NCI-H1048 (cell line): ENCODE measurements at places on chromosomes 16 and 17.

- no peak for DNase-seq
Measured at GRCh38 chr16:87490096-87490798, 2.6 kb downstream of the ZCCHC14 start.

GRCh38 chr17:56891751-56892150, 22.1 kb downstream of the TRIM25 start:
- no peak for DNase-seq

DNA sequence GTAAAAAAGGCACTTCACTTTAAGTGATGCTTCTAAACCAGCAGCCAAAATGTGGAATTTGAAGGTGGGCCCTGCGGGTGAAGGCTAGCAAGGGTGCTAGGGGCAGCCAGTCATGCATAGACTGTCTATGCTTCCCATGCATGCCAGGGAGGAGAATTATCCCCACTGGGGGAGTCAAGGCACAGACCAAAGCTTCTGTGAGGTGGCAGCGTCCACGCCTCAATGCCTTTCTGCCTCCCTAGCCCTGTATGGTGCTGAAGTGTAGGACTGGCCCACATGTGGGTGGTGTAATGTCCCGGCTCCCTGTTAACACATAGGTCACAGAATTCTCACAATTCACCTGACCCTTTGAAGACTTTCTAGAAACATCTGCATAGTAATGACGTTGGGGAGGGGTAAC, 1.9 kb downstream of the HS3ST2 start:
- DNase-seq = no peak

- no peak for DNase-seq
Measured at GRCh38 chr16:48479329-48479728, 94.1 kb upstream of the SIAH1 start.

GRCh38 chr17:36941265-36942010, 4.2 kb downstream of the LHX1 start:
- DNase-seq = no peak

DNA sequence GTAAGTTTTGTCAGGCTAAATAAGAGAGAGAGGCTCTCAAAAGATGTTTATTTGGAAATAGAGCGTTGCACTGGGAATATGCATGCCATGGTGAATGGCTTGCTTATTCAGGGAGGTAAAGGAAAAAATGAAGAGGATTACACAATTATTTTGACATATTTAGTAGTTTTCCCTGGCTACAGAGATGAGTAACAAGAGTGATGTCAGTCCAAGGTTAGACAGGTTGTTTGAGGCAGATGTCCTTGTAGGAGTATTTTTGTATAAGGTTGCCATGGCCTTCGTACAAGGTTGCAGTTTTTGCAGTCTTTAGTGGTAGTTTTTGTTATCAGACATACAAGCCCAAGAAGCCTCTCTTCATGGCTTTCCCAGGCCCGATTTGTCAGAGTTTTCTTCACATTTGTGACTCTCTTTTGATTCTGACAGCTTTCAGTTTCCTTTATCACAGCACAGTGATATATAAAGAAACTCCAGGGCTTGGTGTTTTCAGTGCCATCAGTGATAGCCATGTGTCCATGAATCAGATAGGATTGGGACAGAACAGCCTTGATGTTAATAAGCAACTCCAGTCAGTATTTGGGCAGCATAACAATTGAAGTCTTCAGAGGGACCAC, 18.7 kb upstream of the LGALS9 start:
- DNase-seq = no peak

DNA sequence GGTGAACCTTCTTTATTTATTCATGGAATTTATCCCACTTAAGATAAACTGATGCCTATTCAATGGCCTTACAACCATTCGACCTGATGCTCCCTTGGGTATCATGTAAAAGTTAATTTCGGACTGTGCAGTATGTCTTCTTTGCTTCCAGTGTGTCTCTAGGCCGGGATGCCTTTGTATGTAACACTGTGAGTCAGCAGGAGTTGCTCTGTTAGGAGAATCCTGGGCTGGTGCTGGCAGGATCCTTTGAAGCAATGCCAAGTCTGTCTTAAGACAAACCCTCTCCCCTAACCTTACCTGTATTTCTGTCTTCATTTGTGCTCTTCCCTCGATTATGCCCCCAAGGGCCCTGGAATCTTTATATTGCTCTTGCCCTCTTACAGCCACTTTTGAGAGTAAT, 37.9 kb upstream of the ABCA8 start:
- DNase-seq = no peak

GRCh38 chr16:72481419-72481818, 309.5 kb upstream of the PMFBP1 start:
- no peak for DNase-seq

DNA sequence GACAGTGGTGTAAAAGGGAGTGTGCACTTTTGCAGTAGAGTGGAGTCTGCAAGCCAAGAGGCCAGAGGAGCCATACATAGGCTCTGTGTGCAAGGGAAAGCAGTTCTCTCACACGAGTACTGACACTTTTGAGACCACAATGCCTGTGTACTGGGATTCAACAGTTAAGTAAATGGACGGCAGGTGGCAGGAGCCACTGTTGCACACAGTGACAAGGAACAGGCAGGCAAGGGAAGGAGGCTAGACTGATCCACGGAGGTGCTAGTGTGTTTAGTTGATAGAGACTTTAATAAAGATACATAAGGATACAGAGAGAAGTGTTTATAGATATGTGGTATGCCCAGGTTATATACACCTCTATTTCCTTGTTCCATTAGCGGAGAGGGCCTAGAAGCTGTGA, 67.0 kb downstream of the MPRIP start:
- DNase-seq = no peak

- DNase-seq = no peak
Measured at GRCh38 chr16:83779886-83780285, 27.9 kb upstream of the HSBP1 start.

DNA sequence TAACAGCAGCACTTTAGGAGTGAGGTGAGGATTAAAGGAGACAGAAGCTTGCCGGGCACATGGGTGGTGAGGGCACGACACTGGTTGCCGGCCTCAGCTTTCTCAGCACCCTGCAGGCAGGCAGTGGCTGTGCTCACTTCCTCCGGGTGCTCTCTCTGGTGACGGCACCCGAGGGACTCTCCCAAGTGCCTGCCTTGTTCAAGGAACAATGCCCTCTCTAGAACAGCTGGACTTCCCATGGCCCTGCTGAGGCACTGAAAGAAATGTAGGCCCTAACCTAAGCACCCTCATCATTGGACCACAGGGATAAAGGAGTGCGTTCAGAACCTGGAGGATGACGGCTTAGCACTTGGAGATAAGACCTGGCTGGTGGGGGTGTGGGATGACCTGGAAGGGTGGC, 72.7 kb downstream of the N4BP1 start:
- DNase-seq = no peak

DNA sequence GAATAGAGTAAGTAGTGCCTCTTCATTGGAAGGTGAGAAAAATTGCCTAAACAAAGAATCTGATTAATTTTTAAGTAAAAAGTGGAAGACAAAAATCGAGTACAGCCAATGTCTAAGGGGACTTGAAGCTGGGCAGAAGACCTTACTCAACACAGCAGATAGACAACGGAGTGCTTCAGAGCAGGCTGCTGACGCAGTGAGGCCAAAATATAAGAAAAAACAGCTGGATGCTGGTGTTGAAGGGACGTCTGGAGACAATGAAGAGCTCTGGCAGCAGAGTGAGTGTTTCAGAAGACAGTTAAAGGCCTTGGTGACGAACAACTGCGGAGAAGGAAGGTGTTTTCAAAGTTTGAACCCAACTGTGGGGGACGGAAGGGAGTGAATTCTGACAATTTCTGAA, 169.8 kb downstream of the MRTFB start:
- no peak for DNase-seq

GRCh38 chr17:68711858-68712257, 110.7 kb upstream of the FAM20A start:
- DNase-seq = no peak

DNA sequence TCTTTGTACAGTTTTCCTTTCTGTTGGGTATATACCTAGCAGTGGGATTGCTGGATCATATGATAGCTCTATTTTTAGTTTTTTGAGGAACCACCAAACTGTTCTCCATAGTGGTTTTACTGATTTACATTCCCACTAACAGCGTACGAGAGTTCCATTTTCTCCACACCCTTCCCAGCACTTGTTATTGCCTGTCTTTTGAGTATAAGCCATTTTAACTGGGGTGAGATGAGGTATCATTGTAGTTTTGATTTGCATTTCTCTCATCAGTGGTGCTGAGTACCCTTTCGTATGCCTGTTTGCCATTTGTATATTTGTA, 887 bp upstream of the EVI2B start:
- no peak for DNase-seq

- DNase-seq = no peak
Measured at GRCh38 chr17:36721560-36722120, 120.3 kb downstream of the MRM1 start.

GRCh38 chr17:75517297-75517865, 1.1 kb downstream of the TSEN54 start:
- DNase-seq = no peak

- DNase-seq = no peak
Measured at GRCh38 chr17:83083368-83084201, 4.2 kb downstream of the METRNL start.

DNA sequence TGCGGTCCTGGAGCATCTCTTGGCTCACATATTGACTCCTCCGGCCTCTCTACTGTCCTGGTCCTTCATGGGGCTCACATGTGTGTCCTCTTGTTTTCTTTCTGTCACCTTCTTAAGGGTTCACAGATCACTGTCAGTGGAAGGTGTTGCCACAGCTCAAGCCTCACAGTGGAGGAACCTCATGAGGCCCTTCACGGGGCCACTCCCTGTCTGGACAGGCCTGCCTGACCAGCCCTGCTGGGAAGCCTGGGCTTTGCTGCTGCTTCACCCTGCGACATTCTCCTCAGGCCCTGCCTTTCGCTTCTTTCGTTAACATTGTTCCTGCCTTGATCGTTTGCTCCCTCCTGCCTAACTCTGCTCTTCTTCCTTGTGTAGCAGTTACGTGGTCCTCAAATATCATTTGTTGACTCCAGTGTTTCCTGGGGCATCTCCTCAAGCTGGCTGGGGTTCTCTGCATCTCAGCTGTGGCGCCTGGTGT, 55.9 kb downstream of the WDR45B start:
- DNase-seq = no peak

DNA sequence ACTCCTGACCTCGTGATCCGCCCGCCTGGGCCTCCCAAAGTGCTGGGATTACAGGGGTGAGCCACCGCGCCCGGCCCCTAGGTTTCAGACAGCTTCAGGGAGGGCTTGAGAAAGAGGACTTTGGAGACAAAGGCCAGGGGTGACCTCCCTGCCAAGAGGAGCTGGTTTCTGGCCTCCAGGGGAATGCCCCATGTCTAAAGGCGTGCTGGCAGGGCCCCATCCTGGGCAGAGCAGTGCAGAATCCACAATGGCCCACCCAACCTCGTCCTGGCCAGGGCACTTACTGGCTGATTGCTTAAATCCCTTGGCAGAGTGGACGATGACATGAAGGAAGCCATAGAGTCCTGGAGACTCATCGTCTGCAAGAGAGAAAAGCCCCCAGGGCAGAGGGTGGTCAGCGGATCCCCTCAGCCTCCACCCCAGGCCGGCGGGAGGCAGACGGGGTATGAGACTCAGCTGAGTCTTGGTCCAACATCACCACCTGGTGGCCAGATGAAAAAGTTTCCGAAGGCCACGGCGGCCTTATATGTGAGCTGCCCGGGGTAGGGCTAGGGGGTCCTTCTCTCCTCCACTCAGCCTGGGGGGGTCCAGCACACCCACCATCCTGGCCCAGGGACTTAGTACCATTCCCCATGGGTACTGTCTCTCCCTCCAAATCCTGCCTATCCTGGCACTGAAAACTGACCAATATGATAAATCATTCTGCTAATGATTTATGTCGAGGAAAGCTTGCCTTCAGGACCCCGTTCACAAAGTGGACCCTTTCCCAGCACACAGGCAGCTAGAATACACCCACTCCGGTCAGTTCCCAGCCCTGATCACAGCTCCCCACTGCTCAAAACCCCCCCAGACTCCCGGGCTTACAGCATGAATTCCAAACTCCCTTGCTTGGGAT, 59.1 kb downstream of the TIMM22 start:
- no peak for DNase-seq

DNA sequence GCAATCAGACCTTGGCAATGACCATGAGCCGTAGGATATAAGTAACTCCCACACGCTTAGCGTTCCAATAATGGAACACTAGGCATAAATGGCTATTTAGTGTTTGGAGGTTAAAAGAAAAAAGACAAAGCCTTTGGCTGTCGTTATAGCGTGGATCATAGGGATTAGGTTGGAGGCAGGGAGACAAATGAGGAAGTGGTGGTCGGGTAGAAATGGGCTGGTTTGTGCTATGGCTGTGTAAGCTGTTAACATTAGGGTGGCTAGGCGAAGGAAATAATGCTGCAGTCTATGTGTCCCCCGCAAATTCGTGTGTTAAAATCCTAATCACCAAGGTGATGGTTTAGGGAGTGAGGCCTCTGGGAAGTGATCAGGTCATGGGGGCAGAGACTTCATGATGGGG, 120.4 kb upstream of the IRX6 start:
- no peak for DNase-seq

GRCh38 chr17:77516902-77517301, 376.1 kb downstream of the SEC14L1 start:
- DNase-seq = no peak

- no peak for DNase-seq
Measured at GRCh38 chr16:76345163-76345661, 68.0 kb downstream of the CNTNAP4 start.

- DNase-seq = no peak
Measured at GRCh38 chr17:65564793-65565192, 3.3 kb upstream of the AXIN2 start.

DNA sequence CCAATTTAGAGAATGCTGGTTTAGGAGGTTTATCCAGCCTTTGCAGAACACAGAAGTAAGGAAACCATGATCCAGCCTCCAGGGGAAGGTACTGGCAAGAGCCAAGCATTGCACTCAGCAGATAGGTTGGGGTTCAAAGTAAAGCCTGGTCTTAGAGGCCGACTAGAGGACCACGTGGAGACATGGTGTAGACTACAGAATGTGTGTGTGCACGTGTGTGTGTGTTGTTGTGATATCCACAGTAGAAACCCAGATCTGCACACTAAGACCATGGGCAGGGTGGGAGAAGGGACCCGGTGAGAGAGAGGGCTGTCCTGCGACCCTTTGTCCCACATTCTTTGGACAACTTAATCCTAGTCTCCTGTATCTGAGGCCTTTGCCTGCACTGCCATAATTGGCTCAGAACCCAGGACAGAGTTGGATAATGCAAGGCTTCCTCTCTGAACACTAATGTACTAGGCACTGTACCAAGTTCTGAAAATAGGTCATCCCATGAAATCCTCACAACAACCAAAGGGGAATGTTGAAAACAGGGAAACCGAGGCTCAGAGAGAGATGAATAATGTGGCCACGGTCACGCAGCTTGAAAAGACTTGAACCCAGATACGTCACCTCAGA, 325.1 kb upstream of the HSBP1 start:
- no peak for DNase-seq

GRCh38 chr17:13631529-13631928, 29.8 kb upstream of the HS3ST3A1 start:
- DNase-seq = no peak
